Activated T-cell treated with anti-CD3 and anti-CD28 coated beads for 48 hours (primary cell): ENCODE measurements at places on chromosomes 7 and 10.

DNA sequence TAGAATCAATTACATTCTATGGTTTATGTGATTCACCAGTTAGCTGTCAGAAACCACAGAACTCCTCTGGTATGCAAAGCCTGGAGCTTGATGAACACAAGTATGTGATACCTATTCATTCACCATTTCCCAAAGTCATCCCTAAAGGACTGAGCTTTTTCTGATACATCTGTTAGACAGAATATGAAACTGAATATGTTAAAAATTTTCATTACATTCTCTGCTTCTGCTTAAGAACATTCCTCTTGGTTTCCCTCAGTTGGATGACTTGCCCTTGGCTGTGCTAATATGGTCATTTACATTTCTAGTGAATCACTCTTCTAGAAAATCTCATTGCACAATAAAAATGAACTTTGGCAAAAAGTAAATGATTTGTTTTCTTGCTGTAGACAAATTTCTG is 10.8 kb upstream of the PON1 start:
- no peak for DNase-seq

DNA sequence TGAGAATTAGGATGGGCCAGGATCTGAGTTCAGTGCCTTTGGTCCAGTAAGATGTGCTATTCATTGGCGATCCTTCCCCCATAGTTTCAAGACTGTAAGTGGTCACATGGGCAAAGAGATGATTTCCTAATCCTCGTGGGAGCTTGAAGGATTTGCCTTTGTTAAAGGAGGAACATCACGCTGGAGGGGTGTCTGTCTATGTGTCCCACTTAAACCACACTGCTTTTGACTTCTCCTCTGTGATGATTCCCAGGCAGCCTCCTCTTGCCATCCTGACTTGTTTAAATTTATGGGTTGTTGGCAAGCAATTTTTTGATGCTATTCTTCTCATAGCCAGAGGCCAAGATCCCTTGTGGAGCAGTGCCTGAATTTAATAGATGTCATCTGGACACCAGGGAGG is 154.0 kb downstream of the TCF7L2 start:
- no peak for DNase-seq

DNA sequence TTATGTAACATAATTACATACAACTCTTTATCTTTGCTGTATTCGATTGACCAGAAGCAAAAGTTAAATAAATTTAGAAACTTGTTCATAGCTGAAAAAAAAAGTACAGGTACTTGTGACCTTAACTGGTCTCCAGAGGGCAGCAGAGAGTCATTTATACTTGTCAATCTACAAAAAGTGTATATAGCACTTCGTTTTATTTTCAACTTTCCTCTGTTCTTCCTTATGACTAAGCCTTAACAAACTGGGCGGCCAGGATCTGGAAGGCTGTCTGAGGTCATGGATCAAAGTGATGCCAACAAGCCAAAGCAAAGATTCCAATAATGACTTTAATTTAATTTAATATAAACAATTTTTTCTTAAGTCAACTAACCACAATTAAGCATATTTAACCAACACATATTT is 29.8 kb downstream of the C10orf67 start:
- DNase-seq = no peak

GRCh38 chr10:18619016-18619415 is 32.4 kb downstream of the NSUN6 start:
- no peak for DNase-seq

GRCh38 chr10:13859979-13860654 is 273.4 kb downstream of the PRPF18 start:
- no peak for DNase-seq

GRCh38 chr7:71429083-71429482 is 297.1 kb downstream of the GALNT17 start:
- no peak for DNase-seq
